Right ventricle myocardium inferior (tissue), 1 donor: ENCODE measurements at places on chromosomes 3 and 15. TPM values are rescaled to one million over a fixed set of nuclear protein-coding genes. Genes with fewer than 3 reads are reported as not detected.

- DNase-seq = no peak
Observed at GRCh38 chr3:156341332-156341731, 213.6 kb downstream of the SSR3 start.

- DNase-seq = no peak
Observed at GRCh38 chr3:130779486-130779885, 32.9 kb upstream of the PIK3R4 start.

DNA sequence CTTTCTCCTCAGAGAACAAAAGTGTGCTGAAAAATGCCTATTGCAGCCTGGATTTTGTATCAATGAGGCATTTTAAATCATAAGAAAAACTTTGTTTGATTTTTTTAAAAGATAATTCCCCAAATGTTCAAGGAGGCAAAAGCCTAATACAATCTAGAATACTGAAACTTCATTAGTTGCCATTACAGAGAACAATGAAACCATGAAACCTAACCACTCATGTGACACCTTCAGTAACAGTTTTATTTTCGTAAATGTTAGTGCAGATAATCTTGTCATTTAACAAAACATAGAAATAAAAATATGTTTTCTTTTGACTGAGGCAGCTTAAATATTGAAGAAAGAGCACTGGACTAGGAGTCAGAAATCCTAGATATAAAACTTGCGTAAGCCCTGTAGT lies 655.9 kb downstream of the RBMS3 start:
- no peak for DNase-seq

Gene ZIC4
- not detected for total RNA-seq
